Nucleus accumbens (tissue), 56 donors: ENCODE measurements at places on chromosomes 2 and 18.

- DNase-seq: peak; percentile 11
Observed at GRCh38 chr2:9760069-9760901, 83.0 kb upstream of the TAF1B start.

GRCh38 chr2:20351555-20352229 is 1.0 kb upstream of the PUM2 start:
- no peak for DNase-seq

- DNase-seq: no peak
Observed at GRCh38 chr2:8455236-8456150, 226.4 kb upstream of the ID2 start.

DNA sequence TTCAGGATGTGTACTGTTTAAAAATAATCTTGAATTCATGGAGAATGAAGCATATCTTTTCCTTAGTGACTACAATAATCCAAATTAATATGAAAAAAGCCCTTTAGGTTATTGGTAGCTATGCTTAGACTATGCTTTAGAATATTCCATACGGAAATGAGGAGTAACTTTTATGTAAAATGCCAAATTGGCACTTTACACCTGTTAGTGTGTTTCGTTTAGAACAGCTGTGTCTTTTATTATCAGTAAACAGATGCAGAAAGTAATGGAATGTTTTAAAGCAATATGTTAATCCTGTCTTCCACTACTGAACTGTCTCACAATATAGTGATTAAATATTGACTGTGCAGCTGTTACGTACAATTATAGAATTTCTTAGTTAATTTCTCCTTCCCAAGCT is 129.6 kb downstream of the PMS1 start:
- no peak for DNase-seq

GRCh38 chr2:174334781-174335251 is at the start of gene SP9:
TSS of gene SP9 (plus strand) at chr2:174334954. CDS start at chr2:174335093, 139 bp downstream.
- DNase-seq: no peak

DNA sequence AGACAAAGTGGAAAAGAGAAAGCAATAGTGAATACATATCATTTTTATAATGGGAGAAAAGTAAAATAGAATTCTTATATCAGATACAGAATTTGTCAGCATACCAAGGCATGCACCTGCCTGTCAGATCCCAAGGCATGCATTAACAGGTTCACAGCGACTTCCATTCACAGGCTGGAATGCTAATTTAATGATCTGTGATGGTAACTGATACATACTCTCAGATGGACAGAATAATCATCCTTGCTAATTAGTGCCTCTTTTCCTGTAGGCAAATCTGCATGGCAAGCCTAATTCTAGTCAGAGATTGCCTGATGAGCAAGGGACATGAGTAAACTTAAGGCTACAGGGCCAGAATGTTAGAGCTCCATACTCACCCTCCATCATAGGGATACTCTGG is 76.1 kb downstream of the PRKRA start:
- DNase-seq: no peak

DNA sequence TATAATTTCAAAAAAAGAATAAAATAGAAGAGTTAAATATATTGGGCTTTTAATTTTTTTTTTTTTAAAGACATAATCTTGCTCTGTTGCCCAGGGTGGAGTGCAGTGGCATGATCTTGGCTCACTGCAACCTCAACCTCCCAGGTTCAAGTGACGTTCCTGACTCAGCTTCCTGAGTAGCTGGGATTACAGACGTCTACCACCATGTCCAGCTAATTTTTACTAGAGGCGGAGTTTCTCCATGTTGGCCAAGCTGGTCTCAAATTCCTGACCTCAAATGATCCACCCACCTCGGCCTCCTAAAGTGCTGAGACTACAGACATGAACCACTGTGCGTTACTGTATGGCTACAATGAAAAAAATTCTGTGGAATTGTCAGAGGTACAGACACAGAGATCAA is 98.1 kb upstream of the RGPD4 start:
- DNase-seq: no peak

DNA sequence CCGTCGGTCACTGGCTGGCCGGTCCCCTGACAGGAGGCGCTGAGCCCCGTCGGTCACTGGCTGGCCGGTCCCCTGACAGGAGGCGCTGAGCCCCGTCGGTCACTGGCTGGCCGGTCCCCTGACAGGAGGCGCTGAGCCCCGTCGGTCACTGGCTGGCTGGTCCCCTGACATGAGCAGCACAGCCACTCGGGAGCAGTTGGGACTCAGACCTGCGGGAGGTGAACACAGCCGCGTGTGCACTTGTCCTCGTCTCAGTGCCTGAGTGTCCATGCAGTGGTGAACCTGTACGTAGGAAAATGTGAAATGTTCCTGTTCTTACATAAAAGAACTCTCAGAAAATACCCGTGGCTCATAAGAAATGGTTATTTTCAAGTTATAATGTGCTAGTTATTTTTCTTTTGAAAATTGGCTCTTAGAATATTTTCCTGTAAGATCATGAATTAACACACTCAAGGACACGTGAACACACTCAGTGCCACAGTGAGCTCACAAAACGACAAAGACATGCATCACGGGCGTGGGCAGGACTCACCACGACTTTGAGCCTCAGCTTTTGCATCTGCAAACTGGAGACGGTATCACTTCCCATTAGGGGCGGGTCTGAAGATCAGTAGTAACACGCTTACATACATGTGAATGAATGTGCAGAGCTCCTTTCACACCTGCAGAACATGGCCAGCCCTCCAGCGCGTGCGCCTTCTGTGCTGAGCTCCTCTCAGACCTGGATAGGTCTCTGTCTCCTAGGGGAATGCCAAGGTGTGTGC is 21.1 kb upstream of the NFATC1 start:
- no peak for DNase-seq

DNA sequence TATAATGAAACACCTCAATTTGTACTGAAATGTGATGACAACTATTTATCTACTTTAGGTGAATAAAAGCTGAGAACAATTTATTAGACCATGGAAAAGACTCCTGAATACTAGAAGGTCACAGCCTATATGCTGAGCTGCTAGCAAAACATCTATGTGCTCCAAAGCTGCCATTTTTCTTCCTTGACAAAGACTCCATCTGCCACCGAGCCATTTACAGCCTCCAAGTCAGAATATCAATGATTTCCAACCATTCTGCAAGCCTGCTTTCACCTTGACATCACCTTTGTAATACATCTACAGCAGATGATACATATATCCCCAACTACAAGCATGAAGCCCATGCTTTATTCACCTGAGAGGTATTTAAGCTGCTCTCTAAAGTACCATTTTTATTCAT is 84.9 kb downstream of the BAZ2B start:
- DNase-seq: no peak

DNA sequence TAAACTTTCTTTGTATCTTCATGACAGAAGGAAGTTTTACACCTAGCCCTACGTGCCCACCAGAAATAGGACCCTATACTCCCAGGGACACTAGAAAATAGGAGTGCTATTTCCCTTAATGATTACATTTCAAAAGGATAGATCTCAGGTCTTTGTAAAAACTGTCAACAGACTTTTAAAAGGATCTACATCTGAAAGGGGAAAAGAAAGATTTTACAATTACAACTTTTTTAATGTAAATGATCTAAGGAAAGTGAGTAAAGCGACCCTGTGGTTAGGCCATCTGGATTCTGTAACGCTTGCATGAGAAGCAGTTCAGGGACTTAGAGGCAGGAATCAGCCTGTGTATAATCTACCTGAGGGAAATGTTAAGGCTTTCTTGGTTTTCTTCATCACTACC is 431.8 kb upstream of the MC4R start:
- DNase-seq: no peak

- DNase-seq: peak; percentile 44
Observed at GRCh38 chr2:42086500-42086953, 38.7 kb downstream of the PKDCC start.

- DNase-seq: no peak
Observed at GRCh38 chr18:49678440-49678839, 116.6 kb downstream of the LIPG start.

- no peak for DNase-seq
Observed at GRCh38 chr2:197191940-197192322, 118.6 kb downstream of the ANKRD44 start.

- no peak for DNase-seq
Observed at GRCh38 chr2:152126664-152127063, 27.8 kb upstream of the CACNB4 start.

DNA sequence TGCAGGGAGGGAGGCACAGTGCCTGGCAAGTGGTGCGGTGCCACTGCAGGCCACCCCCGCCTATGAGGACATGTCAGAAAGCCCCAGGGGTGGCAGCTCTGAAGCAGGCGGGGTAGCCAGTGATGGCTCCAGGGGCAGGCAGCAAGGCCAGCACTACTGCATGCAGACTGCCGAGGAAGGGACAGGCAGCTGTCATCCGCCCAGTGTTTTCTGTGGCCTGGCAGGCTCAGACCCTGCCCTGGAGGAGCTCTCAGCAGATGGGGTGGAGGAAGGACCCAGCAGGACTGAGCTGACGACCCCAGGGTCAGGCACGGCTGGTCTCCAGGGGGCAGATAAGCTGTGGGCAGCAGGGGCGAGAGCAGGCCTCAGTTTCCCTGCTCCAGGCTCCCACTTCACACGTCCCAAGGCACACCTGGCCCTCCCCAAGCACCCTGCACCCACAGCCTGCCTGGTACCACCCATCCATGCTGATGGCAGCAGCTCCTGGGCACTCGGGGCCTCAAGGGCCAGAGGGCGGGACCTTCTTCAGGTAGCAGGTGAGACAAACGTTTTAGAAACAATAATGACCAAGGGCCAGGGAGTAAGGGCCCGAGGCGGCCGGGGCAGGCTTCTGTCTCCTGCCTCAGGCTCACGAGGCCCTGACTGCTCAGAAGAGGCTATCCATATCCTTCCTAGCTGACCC is 48.5 kb downstream of the HS6ST1 start:
- DNase-seq: no peak

GRCh38 chr2:187552828-187553681 is 1.2 kb downstream of the TFPI start:
- DNase-seq: no peak

DNA sequence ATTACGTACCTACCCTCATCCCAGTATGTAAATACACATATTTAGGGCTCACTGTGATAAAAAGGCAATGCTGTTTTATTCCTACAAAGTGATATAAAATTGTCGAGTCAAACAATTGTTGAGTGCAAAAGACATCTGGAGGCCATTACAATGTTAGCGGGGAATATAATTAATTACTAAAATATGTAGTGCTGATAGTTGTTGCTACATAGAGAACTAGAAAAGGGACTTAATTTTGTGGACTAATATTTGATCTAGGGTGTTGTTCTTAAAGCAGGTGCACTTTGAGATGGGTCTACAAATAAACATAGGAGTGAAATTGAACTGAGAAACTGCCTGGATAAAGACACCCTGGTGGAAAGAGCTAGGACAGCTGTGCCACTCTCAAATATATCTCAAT is 300.1 kb downstream of the NOL4 start:
- no peak for DNase-seq

DNA sequence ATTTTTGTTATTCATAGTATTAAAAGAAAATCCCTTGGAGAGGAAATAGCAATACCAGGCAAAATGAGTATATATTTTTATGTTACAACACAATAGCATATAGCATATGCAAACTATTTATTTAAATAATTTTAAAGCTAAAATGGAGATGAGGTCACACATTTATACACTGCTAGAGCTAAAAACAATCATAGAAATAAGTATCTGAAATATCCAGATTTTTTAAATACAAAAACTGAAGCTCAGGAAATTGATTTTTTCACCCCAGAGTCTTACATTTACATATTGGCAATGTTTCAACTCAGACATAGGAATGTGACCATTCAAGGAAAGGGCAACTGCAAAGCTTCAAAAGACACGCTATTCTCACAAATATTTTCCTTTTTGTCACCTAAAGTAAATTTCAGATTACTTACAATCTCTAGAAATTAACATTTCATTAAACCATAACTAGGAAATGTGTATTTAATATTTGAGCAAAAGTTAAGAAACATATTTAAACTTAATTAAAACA is 8.9 kb downstream of the TFPI start:
- DNase-seq: no peak

DNA sequence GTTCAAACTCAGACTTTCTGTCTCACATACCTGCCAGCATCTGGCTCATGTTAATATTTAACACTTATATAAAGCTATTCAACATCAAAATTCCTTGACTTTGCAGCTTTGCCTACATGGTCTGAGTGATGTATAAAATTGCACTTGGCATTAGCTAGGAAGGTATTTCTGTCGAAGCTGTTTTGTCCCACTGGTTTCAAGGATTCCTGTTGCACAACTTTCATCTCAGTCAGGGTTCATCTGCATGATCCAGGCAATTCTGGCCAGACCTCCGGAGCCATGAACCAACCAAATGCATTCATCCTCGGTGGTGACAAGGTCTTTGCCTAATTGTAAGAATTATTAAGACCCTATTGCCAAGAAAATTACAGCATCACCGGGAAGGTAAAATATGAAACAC is 185.4 kb downstream of the ZEB2 start:
- no peak for DNase-seq

DNA sequence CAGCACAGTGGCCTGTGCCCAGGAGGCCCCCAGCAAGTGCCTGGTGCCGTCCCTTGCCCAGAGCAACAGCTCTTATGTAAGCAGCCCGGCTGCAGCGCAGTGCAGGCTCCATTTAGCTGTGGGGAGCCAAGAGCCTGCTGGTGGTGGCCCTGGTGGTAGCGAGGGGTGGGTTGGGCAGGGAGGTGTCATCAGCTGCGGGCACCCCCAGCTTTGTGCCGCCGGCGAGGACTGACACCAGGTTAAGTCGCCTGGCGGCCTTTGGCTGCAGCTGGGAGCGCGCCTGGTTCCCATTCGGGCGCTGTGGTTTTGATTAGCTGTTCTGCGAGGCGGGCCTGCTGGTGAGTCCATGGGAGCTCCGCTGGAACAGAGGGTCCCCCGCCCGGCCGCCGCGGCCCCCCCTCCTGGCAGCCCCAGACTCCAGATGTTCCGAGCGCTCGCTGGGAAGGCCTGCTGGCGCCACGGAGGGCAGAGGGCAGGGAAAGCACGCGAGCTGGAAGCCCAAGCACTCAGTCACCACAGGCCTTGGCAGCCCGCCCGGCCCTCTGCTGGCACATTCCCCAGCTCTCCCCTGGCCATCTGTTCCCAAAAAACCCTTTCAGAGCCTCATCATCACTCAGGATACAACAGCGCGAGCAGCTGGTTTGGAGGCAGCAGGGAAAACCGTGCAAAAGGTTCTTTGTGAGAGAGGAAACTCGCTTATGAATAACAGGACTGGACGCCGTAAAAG is 18.4 kb downstream of the ATOH8 start:
- peak; percentile 92 for DNase-seq

GRCh38 chr2:187129306-187129705 is 280.3 kb upstream of the ZSWIM2 start:
- no peak for DNase-seq

GRCh38 chr2:188607501-188607900 is 315.8 kb downstream of the GULP1 start:
- no peak for DNase-seq

GRCh38 chr18:25100418-25100817 is 251.5 kb downstream of the ZNF521 start:
- no peak for DNase-seq

DNA sequence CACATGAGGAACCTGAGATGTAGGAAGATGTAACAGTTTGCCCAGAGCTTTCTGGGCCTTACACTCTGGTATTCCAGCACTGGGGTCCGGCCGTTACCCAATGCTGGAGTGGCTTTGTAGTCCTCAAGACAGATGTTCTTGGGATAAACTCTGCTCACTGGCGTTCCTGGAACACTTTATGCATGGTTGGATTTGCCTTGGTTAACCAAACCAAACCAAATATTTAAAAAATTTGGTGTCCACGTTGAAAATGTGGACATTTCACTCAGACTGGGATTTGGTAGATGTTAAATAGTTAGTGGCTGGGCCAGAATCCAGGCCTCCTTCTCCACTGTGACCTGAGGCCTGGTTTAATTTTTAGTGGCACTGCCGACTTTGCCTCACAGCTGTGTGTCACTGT is 81.5 kb downstream of the ACOXL start:
- DNase-seq: no peak
